NCI-H187 (cell line): ENCODE measurements at places on chromosomes 12 and 14.
A peak's percentile ranks its signal among the peaks of the same experiment; 100 is the strongest.

DNA sequence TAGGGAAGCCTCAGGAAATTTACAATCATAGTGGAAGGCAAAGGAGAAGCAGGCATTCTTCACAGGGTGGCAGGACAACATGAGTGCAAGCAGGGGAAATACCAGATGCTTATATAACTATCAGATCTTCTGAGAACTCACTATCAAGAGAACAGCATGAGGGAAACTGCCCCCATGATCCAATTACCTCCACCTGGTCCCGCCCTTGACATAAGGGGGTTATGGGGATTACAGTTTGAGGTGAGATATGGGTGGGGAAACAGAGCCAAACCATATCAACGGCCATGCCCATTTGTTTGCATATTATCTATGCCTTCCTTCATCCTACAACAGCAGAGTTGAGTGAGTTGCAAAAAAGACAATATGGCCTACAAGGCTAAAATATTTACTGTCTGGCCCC is 140.2 kb upstream of the CCDC196 start:
- DNase-seq, result no peak

- DNase-seq, result no peak
These were observed 92.8 kb downstream of the SETD3 start for GRCh38 chr14:99387880-99388279.

DNA sequence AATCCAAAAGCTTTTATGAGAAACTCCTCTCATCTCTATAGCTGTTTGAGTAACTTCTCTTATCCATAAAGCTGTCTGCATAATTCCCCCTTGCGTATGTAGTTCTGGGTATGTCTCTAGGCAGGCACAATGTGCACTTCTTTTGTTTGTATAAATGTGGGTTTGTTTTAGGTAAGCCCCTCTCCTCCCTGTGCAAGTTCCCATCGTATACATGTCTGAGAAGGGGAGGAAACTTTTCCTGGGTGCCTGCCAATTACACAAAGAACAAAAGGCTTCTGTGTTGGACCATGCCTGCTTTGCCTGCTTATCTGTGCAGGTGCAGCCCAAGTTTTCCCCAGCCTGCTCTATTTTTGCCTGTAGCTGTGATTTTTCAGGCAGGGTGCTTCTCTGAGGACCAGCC is 96.7 kb downstream of the CCER1 start:
- no peak for DNase-seq

GRCh38 chr12:24480766-24481449 is 468.0 kb downstream of the BCAT1 start:
- no peak for DNase-seq

- DNase-seq, result no peak
These were observed 356 bp downstream of the OR4Q2 start for GRCh38 chr14:20002319-20002718.

DNA sequence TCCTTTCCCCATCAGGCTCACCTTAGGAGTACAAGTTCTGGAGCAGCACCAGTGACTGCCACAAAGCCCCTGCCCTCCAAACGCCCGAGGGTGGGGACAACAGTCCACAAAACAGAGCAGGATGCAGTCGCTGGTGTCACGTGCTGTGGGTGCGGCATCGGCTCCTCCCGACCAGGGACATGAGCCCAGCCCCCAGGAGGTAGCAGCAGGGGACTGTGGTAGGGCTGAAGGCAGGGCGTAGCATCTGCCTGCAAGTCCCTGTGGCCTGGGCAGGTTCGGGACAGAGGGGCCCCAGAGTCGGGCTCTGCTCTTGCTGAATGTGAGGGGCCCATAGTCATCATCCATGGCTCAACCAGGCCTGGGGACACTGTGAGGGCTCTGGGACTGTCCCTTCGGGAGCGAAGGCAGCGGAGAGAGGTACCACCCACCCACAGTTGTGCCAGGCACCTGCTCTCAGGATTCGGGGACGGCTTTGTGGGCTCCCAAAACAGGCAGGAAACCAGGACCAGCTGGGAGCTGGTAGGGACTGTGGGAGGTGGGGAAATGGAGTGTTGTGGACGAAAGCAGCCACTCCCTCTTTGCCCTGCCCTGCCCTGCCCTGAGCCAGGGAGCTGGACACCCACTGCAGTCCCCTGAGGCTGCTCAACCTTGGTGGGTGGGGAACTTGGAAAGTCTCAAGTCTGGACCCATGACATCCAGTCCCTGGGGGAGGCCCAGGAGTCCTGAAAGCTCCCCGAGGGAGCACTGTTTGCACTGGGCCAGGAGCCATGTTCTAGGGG is 30.7 kb downstream of the FBRSL1 start:
- peak; percentile 14 for DNase-seq

DNA sequence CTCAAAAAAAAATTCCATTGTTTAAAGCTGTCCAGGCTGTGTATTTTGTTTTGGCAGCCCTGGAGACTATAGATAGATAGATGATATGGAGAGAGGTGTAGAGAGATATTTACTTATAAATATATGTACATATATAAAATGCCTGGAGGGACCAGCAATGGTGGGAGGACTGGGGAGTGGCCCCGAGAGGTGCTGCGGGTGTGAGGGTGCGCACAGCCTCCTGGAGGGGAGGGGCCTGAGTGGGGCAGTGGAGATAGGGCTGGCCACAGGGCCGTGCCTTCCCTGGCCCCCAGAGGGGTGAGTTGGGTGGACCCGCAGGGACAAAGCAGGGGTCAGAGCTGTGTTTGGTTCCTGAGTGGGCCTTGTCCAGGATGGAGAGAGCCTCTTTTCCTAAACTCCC is 6.5 kb downstream of the ADSS1 start:
- DNase-seq, result no peak

GRCh38 chr14:19878029-19878642 is 3.2 kb downstream of the OR4K2 start:
- DNase-seq, result no peak

- no peak for DNase-seq
These were observed 392.5 kb downstream of the ADAMTS20 start for GRCh38 chr12:43159506-43159905.

DNA sequence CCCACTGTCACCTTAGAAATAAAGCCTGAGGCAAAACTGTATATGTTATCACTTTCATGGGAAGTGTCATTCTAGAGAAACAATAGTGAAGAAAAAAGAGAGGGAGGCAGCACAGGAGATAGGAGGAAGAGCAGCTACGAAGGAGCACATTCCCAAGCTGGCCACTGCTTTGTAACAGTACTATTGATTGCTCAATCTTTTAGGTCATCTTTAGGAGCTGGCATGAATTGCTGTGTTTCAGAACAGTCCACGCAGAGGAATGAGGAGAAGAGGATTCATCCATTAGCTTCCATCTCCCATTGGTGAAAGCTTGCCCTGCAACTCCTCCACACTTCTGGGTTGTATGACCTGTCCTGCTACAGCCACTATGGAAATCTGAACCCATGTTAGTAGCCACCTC is 372.5 kb upstream of the DDHD1 start:
- no peak for DNase-seq

DNA sequence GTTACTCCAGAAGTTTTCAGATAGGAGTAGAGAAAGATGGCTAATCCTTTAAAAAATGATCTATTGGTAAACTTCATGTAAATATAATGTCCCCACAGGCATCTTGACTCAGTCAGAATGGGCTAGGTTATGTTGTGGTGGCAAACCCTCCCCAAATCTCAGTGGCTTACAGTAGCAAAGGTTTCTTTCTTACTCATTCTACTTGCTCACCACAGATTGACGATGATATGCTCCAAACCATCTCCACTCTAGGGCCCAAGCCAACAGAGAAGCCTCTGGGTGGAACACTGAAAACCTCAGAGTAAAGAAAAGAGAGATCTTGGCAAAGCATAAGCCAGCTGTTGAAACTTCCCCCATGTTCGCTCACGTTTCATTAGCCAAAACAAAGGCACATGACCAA is 146.4 kb downstream of the EMP1 start:
- no peak for DNase-seq

DNA sequence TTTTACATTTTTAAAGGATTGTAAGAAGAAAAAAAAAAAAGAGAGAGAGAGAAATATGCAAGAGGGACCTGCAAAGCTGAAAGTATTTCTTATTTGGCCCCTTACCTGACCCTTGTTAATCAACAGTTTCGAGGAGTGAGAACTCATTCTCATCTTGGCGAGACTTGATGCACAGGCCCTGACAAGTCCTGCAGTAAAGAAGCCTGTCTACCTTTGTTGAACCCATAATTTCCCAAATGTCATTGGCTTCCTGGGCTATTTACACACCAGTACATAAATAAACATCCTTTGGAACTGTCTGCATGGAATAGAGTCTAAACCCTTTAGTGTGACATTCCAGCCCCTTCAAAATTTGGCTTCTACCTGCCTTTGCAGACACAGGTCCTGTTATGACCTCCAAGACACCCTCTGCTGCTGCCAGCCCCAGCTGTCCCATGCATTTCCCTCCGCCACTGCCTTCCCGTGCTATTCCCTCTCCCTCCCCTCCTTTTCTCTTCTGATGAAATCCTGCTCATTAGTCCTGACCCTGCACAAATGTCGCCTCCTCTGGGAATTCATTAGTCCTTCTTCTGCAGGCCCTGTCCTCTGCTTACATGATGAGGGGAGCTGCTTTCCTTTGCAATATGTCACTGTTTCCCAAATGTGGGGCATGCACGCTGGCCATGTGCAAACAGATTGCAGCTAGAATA is 35.1 kb downstream of the MYL2 start:
- no peak for DNase-seq

GRCh38 chr14:91249841-91250616 is 5.5 kb upstream of the GPR68 start:
- peak; percentile 55 for DNase-seq

DNA sequence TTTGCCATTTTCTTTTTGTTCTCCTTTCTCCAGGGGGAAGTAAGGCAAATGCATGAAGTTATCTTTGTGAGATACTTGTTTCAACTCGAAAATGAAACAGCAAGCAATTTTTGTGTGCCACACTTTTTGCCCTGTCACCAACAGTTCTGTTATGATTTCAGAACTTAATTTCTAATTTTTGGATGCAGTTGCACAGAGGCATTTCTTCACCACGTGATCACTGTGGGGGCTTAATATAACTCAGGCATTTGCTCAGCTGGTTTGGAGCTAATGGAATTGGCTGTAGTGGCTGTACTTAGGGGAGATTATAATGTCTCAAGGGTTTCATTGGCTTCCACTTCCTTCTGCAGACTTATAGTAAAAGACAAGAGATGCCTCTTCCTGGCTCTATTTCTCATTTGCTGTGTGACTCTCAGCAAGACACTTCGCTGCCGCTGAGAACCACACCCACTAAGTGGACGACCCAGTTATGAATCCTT is 452.4 kb downstream of the RAD51B start:
- DNase-seq, result no peak

DNA sequence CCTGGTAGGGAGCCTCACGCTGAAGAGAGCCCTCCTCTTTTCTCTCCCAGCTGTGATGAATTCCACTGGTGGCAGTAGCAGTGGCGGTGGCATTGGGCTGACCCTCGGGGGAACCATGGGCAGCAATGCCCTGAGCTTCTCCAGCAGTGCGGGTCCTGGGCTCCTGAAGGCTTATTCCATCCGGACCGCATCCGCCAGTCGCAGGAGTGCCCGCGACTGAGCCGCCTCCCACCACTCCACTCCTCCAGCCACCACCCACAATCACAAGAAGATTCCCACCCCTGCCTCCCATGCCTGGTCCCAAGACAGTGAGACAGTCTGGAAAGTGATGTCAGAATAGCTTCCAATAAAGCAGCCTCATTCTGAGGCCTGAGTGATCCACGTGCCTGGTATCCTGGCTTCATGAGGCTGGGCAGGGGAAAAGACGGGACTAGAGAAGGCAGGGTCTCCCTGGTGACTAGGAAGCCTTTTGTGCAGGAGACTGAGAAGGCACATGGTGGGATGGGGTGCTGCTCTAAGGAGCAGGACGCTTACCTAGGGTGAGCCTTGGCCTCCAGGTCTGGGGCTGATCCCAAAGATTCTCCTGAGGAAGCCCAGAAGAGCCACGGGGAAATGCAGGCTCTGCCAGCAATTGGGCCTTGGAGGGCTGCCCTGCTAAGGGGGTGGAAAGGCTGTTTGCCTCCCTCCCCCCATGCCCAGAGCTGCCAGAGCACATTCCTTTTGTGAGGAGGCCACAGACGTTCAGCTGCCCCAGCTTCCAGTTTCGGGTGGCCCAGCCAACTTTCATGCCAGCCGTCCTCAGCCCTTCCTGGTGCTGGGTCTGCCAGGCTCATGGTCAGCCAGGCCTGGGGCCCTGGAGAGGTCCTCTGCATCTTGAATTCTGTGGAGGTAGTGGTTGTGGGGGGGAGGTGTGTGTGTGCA is 15.8 kb downstream of the KRT7 start:
- no peak for DNase-seq

- no peak for DNase-seq
These were observed 44.9 kb downstream of the FOS start for GRCh38 chr14:75323571-75323970.

DNA sequence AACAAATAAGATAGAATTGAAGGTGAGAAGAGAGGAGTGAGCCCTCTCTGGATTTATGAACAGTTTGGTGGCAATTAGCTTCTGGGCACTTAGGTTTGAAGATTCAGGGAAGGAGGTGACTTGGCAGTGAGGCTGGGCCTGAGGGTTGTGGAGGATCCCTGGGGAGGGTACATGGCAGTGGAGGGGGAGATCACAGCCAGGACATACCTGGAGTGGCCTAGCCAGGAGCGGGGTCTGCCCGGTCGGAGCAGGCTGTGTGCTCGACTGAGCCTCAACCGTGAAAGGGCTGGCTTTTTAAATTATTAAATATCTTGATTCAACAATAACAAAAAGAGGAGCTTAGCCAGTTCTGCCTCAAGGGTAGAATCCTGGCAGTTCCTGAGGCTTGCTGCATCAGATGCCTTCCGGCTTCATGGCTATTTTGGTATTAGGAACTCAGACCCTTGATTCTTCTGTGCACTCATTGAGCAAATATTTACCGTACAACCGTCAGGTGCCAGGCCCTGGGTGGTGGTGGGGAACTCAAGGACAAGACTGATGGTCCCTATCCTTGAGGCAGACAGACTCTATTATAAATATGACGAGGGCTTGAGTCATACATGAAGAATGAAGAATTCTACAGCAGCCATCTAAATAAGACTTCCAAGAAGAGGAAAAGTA is 73.4 kb downstream of the SPTB start:
- no peak for DNase-seq

- no peak for DNase-seq
These were observed 166.2 kb upstream of the CDKN3 start for GRCh38 chr14:54230645-54231044.

GRCh38 chr14:52268279-52269061 is 972 bp downstream of the PTGDR start:
- DNase-seq, result no peak

- DNase-seq, result no peak
These were observed 1.9 kb downstream of the FAM181A start for GRCh38 chr14:93929048-93929535.

GRCh38 chr12:88985011-88985410 is 367.3 kb downstream of the DUSP6 start:
- no peak for DNase-seq

GRCh38 chr12:53499266-53500141 is at the start of gene MAP3K12:
Gene MAP3K12 (minus strand): TSS chr12:53499458. CDS start chr12:53487391, 12,067 bp downstream.
- peak; percentile 65 for DNase-seq

DNA sequence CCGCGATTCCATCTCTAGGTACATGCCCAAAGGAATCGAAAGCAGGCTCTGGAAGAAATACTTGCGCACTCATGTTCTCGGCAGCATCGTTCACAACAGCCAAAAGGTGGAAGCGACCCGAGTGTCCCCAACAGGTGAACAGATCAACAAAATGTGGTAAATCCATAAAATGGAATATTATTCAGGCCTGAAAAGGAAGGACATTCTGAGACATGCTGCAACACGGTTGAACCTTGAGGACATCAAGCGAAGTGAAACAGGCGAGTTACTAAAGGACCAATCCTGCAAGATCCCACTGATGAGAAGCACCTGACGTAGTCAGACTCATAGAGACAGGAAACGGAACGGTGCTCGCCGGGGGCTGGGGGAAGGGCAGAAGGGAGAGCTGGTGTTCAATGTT is 17.5 kb upstream of the DIO3 start:
- DNase-seq, result no peak

- no peak for DNase-seq
These were observed 12.3 kb upstream of the TFCP2 start for GRCh38 chr12:51185171-51185717.
